Stimulated activated CD4-positive, alpha-beta T cell treated with anti-CD3 and anti-CD28 coated beads, Interleukin-12 subunit alpha, Interleukin-12 subunit beta, amount 100 ng/mL, for 4 hours (primary cell): ENCODE measurements at places on chromosomes 5 and 9.

GRCh38 chr9:91659529-91660495 lies 236.2 kb upstream of the NFIL3 start:
- DNase-seq = no peak

- DNase-seq = no peak
Measured at GRCh38 chr5:108266242-108266641, 115.7 kb downstream of the FBXL17 start.

- DNase-seq = no peak
Measured at GRCh38 chr5:88825584-88826315, 57.2 kb downstream of the MEF2C start.

DNA sequence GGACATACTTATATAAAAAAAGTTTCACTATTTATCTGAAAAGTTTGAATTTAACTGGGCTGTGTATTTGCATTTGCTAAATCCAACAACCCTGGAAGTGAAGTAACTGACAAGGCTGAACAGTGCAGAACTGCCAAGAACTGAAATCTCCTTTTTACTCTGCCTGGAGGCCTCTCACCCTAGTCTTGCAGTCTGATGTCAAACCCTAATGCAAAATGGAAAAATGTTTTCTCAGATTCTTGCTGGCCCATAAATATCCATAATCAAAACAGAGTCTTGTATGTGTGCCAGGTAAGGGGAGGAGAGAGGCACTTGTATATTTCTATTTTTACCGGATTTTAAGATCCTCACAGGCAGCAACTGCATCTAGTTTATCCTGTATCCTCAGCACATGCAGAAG lies 432.7 kb upstream of the KLF4 start:
- no peak for DNase-seq

- no peak for DNase-seq
Measured at GRCh38 chr5:170885256-170885655, 23.4 kb downstream of the RANBP17 start.

- DNase-seq = no peak
Measured at GRCh38 chr5:92081958-92082712, 699.0 kb upstream of the ARRDC3 start.

- DNase-seq = no peak
Measured at GRCh38 chr5:59992206-59992605, 98.7 kb upstream of the PDE4D start.

DNA sequence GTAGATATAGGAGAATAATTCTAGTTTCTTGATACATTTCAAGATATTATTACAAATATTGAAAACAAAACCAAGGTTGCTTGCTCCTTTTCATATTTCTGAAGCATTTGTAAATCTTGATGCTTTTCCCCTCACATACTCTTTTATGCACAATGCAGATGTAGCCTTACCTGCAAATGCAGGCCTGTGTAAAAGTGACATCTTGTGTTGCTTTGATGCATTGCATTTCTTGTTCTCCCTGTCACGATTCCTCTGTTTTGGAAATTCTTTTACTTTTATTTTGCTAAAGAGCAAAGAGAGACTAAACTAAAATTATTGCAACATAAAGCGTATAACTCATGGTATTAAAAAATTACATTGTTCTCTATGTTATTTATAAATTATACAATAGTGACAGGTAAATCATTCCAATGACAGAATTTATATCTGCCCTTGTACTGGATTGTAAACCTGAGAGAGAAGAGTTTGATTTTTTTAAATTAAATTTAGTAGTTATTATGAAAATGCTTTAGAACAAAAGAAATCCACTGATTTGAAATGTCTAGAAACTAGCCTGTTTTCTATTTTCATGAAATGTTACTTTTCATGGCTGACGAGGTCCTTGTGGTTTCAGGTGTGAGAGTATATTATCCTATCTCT lies 970.0 kb downstream of the MAT2B start:
- DNase-seq = no peak

- no peak for DNase-seq
Measured at GRCh38 chr5:155794795-155795194, 532.2 kb upstream of the SGCD start.

DNA sequence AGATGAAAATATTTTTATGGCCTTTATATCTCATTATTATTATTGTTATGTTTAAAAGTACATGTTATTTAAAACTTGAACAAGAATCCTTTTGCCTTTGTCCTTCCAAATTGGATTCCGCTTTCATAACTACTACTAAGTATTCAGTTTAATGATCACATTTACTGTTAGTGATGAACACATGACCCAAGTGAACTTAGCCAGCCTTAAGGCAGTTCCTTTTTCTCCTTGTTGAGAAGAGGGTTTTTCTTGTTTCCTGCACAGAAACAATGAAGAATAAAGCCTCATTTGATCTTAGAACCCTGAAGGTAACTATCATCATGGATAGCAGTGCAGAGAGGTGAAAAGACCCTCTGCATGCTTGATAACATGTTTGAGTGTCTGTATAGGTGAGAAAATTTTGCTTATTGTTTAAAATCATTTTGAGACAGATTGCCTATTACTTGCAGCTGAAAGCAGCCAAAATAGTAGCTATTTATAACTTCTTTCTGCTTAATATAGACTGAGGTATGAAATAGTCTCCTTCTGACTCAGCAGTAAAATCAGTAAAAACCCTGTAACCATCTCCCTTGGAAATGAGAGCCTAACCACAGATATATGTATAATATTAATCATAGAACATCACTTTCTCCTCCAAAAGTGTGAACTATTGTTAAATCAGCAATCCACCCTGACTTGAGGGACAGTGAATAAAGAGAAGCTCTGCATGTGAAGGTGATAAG lies 266.2 kb downstream of the SPATA31D1 start:
- DNase-seq = no peak

DNA sequence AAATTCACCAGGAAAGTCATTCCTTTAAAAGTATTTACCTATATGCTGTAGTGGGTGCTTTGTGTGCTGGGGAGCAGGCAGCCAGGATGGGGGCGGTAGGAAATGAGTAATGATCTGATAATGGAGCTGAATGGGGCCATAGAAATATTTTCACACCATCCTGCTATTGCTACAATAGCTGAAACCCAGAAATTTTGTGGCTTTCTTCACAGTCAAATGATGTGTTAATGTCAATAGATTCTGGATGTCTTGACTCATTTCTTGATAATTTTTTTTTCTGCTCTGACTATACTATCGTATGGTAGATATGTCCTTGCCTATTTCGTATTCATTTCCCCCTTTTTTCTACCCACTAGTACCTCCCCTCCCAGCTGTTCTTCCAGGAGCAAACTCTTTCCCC lies 59.5 kb downstream of the RORB start:
- no peak for DNase-seq

GRCh38 chr9:106758911-106759310 lies 104.1 kb upstream of the ZNF462 start:
- no peak for DNase-seq

- DNase-seq = no peak
Measured at GRCh38 chr9:104903609-104904008, 24.3 kb downstream of the ABCA1 start.

DNA sequence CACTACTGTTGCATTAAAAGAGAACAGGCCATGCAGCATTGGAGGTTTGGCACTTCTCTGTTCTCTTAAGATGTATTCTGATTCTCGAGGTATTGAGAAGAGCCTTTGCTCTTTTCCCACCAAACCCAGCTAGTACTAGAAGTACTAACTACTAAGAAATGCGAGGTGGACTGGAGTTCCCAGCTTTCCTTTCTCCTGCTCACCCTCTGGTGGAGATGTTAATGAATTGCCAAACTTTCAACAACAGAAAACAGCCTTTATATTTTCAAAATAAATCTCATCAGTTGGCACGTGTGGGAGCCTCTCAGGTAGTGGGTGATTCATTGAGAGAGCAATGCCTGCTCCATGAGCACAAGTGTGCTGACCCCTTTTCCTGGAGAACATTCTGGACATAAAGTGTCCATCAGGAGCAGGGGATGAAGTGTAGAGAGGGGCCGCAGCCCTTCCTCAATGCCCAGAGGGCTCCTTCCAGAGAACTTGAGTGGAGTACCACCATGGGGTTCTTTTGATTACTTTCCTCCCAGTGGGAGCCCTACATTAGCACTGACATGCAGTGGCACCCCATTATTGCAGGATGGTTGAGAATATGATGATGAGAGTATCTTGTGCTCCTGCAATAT lies 45.7 kb downstream of the TMEM174 start:
- no peak for DNase-seq

DNA sequence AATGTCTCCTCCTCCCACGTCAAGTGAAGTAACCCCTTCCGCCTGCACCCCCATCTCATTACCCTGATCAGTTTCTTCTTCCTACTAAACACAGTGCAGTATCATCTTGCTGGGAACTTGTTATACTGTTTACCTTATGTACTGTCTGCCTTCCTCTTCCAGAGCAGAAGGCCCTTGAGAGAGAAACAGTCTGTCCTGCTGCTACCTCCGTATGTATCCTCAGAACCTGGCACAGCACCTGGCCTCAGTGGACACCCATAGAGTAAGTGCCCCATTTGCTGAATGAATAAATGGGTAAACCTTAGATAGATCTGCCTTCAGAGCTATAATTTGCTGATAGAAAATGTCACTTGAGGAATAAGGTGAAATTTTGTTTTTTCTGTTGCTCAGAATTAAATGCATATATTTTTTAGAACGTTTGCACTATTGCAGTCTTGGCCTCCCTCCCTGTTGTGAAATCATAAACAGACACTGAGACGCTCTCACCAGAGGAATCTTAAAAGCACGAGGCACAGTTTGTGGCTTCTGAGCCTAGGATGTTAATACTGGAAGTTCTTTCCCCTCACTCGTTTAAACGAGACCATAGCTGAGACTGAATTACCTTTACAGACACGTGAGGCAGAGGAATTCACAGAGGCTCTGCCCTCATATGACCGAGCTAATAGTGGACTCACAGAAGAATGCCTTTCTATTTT lies 223.1 kb upstream of the DAP start:
- DNase-seq = no peak

DNA sequence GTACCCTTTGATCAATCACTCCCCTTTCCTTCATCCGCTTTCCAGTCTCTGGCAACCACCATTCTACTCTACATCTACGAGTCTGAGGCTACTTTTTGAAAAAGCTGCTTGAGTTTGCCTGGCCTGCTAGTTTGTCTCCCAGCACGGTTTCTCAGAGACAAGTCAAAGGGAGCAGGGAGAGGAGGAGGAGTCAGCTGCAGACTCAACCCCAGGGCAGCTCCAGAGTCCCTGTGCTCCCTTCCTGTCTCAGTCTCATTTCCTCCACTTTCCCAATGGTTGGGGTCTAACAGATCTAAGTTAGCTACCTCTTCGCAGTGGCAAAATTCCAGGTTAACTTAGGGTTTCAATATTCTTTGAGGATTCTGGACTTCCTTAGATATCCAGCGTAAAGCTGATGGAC lies 80.0 kb upstream of the PCA3 start:
- DNase-seq = no peak

GRCh38 chr9:89005323-89005722 lies 14.1 kb downstream of the S1PR3 start:
- no peak for DNase-seq

DNA sequence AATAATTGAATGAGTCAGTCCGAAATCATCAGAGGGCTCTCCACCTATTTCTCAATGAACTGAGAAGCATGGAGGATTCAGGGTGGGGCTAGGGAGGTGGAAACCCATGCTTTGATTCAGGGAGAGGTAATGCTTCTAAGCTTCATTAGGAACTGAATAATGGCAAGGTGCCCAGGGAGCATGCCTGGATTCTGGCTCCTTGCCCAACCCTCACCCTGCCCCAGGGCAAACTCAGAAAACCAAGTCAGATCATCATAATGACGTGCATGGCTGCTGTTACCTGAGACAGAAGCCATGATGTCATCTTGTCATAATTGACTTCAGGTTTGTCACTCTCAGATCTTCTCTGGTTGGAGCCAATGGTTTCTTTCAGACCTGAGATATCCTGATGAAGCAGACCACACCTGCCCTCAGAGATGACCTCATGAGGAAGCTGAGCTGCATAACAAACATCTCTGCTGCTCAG lies 199.6 kb downstream of the SYK start:
- no peak for DNase-seq

DNA sequence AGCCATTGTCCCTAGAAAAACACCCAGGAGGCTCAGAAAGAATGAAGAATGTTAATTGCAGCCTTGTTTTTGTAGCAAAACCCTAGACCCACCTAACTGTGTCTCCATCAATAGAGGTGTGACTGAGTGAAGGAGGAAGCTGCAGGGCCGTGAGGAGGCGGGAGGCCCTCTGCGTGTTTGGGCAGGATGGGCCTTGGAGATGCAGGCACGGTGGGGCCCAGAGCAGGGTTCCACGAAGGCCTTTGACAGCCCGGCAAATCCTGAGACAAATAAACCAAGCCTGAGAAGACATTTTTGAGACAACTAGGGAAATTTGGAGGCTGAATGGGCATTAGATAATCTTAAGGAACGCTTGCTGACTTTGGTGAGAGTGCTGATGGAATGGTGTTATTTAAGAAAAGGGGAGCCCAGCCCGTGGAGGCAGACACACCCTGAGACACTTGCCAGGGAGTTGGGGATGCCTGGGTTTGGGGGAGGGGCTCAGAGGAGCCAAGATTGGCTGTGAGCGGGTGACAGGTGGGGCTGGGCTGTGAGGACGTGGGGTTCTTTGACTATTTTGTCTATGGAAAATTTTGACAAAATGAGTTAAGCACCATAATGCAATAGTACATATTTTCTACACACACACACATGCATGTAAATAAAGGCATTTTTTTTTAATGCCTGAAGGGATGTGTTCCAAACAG lies 48.8 kb downstream of the BARX1 start:
- no peak for DNase-seq

DNA sequence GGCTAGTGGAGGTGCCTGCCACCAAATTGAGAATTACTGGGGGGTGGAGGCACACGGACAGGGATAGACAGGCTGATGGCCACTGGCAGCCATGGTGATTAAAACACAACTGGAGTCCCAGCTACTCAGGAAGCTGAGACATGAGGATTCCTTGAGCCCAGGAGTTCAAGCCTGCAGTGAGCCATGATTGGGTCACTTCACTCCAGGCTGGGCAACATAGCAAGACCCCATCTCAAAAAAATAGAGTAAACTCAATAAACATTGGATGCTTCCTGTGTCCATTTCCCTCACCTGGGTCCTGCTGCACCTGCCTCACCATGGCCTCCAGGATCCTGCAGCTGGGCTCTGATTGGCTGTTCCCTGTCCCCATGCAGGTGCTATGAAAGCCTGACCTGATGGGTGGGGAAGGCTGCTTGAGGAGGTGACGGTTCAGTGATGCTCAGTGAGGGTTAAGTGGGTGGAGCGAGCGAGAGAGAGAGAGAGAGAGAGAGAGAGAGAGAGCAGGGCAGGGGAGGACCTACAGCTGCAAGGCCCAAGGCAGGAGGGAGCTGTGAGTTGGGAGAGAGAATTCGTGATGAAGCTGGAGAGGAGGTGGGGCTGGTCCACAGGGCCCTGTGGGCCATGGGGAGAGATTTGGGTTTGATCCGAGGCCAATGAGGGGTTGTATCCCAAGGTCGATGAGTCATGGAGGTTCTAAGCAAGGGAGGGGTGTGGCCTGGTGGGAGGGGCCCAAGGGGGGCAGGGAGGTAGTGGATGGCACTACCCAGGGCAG lies 36.7 kb upstream of the FUBP3 start:
- no peak for DNase-seq

DNA sequence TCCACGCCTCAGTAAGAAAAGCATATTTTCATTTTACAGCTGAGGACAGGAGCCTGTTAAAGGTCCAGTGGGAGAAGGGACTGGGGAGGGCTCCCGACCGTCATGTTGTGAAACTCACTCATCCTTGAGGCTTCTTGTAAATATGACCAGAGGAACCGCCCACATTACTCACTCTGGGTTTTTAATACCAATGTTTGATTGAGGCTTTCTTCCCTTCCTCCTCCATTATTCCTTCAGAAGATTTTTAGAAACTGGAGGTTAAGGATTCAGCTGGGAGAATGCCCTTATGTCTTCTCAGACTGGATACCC lies 61.4 kb upstream of the GLRX start:
- DNase-seq = no peak

- no peak for DNase-seq
Measured at GRCh38 chr9:36818965-36819870, 214.8 kb downstream of the PAX5 start.

- no peak for DNase-seq
Measured at GRCh38 chr5:15529013-15529412, 29.0 kb downstream of the FBXL7 start.
